CD4-positive, alpha-beta T cell treated with Interleukin-6 at 100 ng/mL for 8 hours (primary cell): ENCODE measurements at places on chromosomes 13 and 19.
A peak's percentile ranks its signal among the peaks of the same experiment; 100 is the strongest.

GRCh38 chr19:29745253-29745652 lies 30.2 kb upstream of the C19orf12 start:
- no peak for DNase-seq

- DNase-seq, result no peak
These were observed 12.7 kb upstream of the AKAP8L start for GRCh38 chr19:15431396-15432017.

- DNase-seq, result no peak
These were observed 1057.7 kb upstream of the PCDH20 start for GRCh38 chr13:62473190-62473943.

DNA sequence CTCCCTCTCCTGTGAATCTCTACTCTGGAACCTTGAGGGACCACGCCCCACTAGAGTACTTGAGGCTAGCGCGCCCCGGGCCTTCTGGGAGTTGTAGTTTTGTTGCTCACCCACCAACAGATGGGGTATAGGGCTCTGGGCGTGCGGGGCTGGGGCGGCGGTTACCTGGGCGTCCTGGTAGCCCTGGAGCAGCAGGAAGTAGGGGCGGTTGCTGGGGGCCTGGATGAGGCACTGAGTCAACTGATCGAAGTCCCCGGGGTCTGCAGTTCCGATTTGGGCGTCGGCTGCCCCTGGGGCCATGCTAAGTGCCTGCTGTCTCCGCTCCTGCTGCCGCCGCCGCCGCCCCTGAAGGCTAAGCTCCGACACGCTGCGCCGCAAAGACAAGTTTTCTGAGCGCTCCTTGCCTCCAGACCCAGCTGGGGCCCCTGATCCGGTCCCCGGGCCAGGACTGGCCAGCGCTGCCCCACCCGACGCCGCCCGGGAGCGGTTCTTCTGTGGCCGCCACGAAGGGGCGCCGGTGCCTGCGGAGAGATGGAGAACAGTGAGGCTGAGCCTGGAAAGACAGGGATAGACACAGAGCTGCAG lies 5.3 kb downstream of the RASIP1 start:
- no peak for DNase-seq

- peak; percentile 93 for DNase-seq
These were observed at the start of gene ZNF486 for GRCh38 chr19:20167020-20167644. ZNF486 (plus strand) TSS chr19:20167214; CDS start chr19:20167331, 117 bp downstream.

DNA sequence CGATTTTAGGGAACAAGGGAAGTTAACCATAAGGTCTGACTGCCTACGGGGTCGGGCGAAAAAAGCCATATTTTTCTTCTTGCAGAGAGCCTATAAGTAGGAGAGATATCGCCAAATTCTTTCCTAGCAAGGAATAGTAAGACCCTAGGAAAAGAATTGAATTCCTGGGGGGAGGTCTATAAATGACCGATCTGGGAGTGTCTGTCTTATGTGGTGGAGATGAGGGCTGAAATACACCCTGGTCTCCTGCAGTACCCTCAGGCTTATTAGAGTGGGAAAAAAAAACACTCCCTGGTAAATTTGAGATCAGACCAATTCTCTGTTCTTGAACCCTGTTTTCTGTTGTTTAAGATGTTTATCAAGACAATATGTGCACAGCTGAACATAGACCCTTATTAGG lies 447.5 kb upstream of the ATXN8OS start:
- no peak for DNase-seq

DNA sequence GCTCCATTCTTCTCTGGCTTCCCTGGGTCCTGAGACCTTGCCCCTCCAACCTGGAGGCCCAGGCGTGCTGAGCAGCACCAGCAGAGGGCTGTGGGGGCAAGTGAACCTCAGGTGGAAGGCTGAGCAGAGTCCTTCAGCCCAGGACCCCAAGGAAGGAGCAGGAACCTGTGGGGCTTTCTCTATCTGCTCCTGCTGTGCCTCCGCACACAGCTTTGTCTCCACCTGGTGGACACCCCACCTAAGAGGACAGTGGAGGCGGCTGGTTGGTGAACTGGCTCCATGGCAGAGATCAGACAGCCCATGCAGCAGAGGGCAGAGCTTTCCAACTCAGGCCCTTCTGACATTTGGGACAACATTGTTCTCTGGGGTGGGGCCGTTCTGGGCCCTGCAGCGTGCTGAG lies 19.7 kb downstream of the ZFR2 start:
- DNase-seq, result peak; percentile 21

DNA sequence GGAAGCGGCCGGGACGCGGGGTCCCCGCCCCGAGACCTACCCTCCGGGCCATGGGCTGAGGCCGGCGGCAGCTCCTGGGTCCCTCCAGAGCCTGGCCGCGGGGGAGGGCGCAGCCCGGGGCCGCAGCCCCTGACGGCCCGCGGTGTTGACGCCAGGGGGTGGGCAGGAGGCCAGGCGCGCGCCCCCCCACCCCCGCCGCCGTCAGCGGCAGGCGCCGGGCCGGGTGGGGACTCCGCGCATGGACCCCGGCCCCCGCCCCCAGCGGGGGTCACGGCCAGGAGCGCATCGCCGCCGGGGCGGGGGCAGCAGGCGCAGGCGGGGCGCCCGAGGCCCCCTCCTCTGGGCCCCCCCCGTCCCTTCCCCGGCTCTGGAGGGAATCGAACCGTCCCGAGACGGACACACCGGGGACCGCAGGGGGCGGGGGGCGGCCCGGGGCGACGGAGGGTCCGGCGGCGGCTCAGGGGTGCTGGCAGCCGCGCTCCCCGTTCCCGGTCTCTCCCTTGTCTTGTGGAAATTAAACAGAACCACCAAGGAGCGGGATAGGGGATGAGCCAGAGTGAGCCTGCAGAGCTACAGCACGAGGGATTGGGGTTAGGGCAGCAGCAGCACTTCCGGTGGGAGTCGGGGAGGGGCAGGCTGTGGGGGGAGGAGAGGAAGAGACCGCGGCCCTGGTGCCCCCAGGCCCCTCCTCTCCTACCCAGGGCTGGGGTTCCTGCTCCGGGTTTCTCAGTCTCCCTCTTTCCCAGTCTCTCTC lies at the start of gene MEIS3:
MEIS3 (minus strand) TSS at position 498 of the 754 bp plus-strand sequence; CDS start at position 52, 446 bp downstream.
- no peak for DNase-seq

DNA sequence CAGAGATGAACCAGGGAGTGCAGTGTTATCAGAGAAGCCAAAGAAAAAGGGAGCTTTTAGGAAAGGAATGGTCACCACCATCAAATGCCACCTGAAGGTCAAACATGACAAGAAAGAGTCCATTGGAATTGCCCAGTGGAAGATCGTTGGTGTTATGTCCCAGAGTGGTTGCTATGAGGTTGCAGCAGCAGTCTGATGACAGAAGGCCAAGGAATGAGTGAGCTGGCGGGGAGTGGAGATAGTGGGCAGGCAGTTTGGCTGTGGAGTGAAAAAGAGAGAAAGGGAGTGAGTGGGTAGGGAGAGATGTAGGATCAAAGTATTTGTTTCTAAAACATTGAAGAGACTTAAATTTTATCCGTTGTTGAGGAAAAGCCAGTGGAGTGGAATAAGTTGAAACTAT lies 117.4 kb upstream of the WASF3 start:
- no peak for DNase-seq

DNA sequence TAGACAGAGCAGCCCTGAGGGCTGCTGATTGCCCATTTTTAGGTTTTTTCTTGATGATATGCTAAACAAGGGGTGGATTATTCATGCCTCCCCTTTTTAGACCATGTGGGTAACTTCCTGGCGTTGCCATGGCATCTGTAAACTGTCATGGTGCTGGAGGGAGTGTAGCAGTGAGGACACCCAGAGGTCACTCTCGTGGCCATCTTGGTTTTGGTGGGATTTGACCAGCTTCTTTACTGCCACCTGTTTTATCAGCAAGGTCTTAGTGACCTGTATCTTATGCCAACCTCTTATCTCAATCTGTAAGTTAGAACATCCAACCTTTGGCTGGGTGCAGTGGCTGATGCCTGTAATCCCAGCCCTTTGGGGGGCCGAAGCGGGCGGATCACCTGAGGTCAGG lies 148.0 kb downstream of the PTPRS start:
- no peak for DNase-seq

GRCh38 chr13:31722673-31723072 lies 16.7 kb upstream of the RXFP2 start:
- DNase-seq, result no peak

- DNase-seq, result no peak
These were observed 714 bp downstream of the PLPP2 start for GRCh38 chr19:290372-291005.

DNA sequence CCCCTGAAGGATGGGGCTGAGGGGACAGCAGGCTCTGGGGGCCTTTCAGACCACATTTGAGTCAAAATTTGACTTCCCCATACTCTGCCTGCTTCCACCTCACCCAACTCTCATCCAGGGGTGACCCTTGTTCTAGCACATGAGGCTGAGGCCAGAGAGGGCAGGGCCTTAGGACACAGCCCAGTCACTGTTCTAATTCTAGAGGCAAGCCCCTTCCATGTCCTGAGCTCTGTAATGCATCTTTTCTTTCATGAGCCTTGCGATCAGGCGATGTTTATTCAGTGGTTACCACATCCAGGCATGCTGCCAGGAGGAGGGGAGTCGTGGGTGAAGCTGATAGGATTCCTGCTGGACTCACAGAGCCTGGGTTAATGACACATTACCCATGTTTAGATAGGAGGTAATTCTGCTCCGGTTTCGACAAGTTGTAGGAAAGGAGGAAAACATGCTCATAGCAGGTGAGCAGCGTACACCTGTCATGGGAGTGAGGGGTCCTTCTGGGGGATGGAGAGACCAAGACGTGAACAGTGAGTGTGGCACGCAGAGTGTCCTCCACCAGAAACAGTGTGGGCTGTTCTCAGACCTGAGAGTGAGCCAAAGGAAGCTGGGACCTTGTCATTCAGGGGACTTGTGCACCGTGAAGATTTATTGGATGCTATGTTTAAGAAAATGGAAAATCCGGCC lies 9.3 kb downstream of the RPS9 start:
- no peak for DNase-seq

DNA sequence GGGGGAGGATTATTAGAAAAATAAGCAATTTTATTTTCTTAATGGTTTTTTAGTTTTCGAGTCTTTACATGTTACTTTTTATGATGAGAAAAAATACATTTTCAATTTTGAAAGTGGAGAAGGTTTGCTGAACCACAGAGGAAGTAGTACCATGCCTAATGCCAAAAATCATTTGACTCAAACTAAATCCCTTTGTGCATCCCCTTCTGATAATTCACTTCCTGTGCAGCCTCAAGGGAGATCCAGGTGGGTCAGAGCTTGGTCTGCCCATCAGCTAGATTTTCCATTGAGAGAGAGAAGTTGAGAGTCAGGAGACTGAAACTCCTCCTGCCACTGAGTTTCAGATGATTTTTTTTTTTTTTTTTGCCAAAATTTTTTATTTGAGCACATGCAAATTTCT lies 571.7 kb downstream of the LIG4 start:
- no peak for DNase-seq

- no peak for DNase-seq
These were observed 73.0 kb downstream of the ZNF100 start for GRCh38 chr19:21694171-21694906.
